Gastrocnemius medialis (tissue), 4 donors: ENCODE measurements at places on chromosomes 12 and 14.

DNA sequence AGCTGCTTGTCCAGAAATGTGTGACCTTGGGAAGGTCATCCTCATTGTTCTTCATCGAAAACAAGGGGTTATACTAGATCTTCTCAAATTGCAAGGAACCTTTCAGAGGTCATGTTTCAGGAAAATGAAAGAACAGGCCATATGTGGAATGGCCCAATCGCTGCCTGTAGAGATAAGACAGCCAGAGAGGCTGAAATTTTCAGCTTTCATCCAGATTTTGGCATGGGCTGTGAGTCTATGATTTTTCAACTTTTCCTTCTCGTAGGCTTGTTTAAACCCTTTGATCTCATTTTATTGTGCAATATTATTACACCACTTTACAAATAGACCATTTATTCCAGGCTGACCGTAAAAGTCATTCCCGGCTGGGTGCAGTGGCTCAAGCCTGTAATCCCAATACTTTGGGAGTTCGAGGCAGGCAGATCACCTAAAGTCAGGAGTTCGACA lies 17.1 kb upstream of the ATXN2 start:
- no peak for DNase-seq

DNA sequence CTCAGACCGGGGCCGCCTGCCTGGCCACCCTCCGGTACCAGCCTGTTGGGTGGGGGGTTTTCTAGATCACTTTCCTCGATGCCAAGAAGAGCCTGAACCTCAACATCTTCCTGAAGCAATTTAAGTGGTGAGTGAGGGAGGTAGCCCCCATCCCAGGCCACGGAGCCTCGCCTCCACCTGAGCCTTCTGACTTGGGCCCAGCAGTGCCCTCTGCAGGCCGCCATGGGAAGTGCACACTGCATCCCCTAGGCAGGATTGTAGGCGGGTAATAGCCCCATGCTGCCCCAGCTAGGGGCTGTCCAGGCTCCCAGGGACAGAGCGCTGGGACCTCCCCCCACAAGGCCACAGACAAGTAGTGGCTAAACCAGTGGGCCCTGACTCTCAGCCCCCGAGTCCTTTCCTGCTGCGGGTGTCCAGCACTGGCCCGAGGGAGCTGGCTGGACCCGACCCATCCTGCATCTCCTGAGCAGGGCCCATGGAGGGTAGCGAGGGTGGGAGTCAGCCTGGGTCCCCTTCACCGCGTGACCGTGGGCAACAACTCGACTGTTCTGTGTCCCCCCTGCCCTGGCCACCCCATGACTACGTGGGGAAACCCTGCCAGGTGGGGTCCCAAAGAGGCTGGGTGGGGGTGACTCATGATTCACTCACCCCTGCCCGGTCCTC lies 15.3 kb upstream of the ADSS1 start:
- DNase-seq: peak; percentile 64

- no peak for DNase-seq
These were observed 51.8 kb downstream of the ZFYVE21 start for GRCh38 chr14:103767336-103767894.

DNA sequence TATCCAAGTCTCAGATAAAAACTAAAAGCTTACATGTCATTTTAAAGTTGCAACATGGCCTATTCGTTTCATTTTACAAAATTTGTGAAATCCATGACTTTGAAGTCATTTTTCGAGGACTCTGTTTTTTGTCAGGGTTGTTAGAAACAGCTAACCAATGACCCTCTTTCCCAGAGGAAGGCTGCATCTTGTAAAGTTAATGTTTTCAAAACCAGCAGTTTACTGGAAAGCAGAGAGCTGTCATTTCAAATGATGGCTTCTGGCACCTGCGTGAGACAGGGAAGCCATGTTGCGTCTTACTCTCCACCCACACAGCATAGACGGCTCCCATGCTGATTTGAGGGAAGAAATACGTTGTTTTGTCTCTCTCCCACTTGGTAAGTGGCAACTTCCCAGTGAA lies 50.1 kb upstream of the RTRAF start:
- no peak for DNase-seq

DNA sequence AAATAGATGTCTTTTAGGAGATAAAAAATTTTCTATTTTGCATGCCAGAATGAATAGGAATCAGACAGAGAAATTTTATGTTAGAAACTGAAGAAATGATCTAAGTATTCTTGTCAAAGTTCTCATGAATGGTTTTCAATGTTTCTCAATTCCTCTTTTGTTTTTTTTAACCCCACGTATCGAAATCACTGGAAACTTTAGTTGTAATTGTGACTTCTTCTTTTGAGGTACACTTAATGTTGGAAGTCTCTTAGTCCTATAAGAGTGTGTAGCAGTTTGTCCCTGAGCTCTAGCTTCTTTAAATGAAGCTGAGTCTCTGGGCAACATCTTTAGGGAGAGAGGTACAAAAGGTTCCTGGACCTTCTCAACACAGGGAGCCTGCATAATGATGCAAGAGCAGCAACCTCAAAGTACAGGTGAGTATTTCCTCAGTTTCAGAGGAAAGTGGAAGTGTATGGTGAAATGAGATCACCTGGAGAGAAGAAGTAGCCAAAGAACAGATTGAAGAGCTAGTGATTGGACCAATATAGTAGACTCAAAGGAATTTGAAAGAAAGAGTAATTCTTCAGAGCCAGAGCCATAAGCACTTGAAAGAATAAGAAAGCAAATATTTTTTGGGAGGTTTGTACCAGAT lies at the start of gene CLEC6A:
CLEC6A (plus strand) TSS at position 236 of the 634 bp plus-strand sequence; CDS start at position 386, 150 bp downstream.
- DNase-seq: no peak
